ENCODE measurements at places on chromosomes 4 and X. TPM values are rescaled to one million over a fixed set of nuclear protein-coding genes. Genes with fewer than 3 reads are reported as not detected.
A peak's percentile ranks its signal among the peaks of the same experiment; 100 is the strongest.

DNA sequence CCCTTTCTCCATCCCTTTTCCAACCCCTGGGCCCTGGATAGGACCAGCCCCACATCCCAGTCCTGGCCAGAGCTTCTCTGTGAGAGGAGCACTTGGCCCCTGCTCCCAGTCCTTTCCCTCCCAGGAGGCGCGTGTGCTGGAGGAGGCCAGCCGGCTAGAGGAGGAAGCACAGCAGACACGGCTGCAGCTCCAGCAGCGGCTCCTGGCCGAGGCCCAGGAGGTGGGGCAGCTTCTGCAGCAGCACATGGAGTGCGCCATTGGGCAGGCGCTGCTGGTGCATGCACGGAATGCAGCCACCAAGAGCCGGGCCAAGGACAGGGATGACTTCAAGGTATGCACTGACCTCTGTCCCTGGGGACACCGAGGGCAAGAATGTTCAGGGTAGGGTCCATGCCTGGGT is 87.5 kb downstream of the EVC start:
- H3K36me3 ChIP-seq = peaks cover 26% of the 10 kb centered on the region
- no peaks in the 10 kb centered on the region for H3K4me1 ChIP-seq
- no peaks in the 10 kb centered on the region for H3K27me3 ChIP-seq
- H3K27ac ChIP-seq = no peak overlapping the region

DNA sequence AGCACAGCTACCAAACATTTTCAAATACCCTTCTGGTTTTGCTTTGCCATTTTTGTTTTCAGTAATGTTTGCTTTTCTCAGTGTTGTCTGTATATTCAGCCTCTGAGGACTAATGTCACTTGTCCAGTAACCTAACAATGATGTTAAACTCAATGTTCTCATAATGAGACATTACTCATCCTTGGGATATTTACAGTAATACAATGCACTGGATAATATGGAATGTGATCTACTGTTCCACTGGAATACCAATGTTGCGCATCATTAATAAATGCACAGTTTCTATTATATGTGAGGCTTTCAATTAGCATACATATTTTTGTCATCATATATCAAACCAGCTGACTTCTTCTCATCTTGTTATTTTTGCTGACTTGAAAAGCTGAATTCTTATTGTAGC is 259.1 kb downstream of the SH2D1A start:
- H3K27me3 ChIP-seq = no peaks in the 10 kb centered on the region
- H3K27ac ChIP-seq = no peak overlapping the region
- no peak for DNase-seq
- H3K4me1 ChIP-seq = no peaks in the 10 kb centered on the region
- no peak overlapping the region for H3K4me3 ChIP-seq
- H3K36me3 ChIP-seq = no peaks in the 10 kb centered on the region

DNA sequence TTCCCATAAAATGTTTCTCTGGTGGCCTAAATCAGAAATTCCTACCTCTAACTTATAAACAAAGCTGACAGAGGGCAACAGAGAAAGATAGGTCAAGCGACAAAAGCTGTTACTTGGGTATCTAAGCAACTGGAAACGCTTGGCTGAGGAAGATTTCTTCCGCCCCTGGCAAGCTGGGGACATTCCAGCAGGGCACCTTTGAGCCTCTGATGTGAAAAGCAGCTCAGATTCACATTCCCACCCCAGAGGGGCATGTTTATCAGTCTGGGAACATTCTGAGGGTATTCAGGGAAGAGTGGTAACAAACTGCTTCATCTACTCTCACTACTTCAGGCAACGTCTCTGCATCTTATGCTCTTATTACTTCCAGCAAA is 3.5 kb upstream of the CDS1 start:
- H3K4me3 ChIP-seq = no peak overlapping the region
- peak; percentile 59 for DNase-seq
- peak overlapping the region; percentile 60 for H3K27ac ChIP-seq
- peaks cover 41% of the 10 kb centered on the region for H3K4me1 ChIP-seq
- peaks cover 16% of the 10 kb centered on the region for H3K27me3 ChIP-seq

GRCh38 chrX:150897421-150898320 is 797 bp downstream of the CD99L2 start:
- peak overlapping the region; percentile 66 for H3K4me3 ChIP-seq
- H3K27me3 ChIP-seq = no peaks in the 10 kb centered on the region
- no peak overlapping the region for H3K27ac ChIP-seq
- 0 out of 2 replicates have a peak, but pooled peaks cover 2% of the 10 kb centered on the region for H3K36me3 ChIP-seq
- H3K4me1 ChIP-seq = peaks cover 34% of the 10 kb centered on the region

- no peak overlapping the region for H3K4me3 ChIP-seq
- no peak for DNase-seq
- H3K36me3 ChIP-seq = peaks cover 3% of the 10 kb centered on the region
- no peak overlapping the region for H3K27ac ChIP-seq
- H3K27me3 ChIP-seq = no peaks in the 10 kb centered on the region
- H3K4me1 ChIP-seq = no peaks in the 10 kb centered on the region
Observed at GRCh38 chr4:21802406-21802805, 146.2 kb downstream of the KCNIP4 start.

DNA sequence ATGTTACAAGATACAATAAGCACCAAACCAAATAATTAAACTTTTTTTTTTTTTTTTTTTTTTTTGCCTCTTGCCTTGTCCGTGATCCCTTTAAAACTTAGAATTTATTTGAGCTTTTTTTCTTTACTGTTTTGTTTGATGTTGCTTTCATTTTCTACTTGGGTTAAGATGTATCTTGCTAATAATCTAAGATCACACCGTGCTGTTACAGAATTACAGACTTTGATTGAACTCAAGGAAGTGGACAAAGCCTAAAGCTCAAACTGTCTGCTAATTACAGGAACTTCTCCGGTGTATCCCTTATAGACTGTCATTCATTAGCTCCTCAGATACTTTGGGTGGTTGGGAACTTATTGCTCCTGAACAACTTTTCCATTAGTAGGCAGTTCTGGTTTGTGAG is 26.5 kb downstream of the STIM2 start:
- no peak overlapping the region for H3K27ac ChIP-seq
- DNase-seq = no peak
- peaks cover 10% of the 10 kb centered on the region for H3K36me3 ChIP-seq
- peaks cover 9% of the 10 kb centered on the region for H3K4me1 ChIP-seq
- no peaks in the 10 kb centered on the region for H3K27me3 ChIP-seq

DNA sequence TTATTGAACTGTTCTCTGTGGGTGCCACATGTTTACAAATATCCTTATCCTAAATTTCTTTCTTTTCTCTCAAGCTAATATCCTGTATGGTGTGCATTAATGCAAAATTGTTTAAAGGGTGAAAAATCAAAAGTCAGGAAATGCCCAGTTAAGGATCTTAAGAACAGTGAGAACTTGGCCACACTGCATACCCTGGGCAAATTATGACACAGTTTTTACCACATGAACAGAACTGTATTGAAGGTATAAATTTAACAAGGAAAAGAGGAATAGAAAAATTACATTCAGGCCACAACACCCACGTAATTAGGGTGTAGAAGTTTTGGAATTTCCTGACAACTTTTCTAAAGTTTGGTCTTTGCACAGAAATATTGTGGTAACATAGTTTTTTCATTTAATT is 94.4 kb upstream of the HCCS start:
- no peak overlapping the region for H3K27ac ChIP-seq
- no peaks in the 10 kb centered on the region for H3K4me1 ChIP-seq
- H3K27me3 ChIP-seq = no peaks in the 10 kb centered on the region
- no peak overlapping the region for H3K4me3 ChIP-seq
- no peaks in the 10 kb centered on the region for H3K36me3 ChIP-seq
- DNase-seq = no peak

GRCh38 chrX:130725519-130725918 is 177.5 kb downstream of the ENOX2 start:
- H3K36me3 ChIP-seq = peaks cover 18% of the 10 kb centered on the region
- H3K4me1 ChIP-seq = peaks cover 4% of the 10 kb centered on the region
- no peak overlapping the region for H3K4me3 ChIP-seq
- H3K27ac ChIP-seq = no peak overlapping the region
- H3K27me3 ChIP-seq = peaks cover 8% of the 10 kb centered on the region

DNA sequence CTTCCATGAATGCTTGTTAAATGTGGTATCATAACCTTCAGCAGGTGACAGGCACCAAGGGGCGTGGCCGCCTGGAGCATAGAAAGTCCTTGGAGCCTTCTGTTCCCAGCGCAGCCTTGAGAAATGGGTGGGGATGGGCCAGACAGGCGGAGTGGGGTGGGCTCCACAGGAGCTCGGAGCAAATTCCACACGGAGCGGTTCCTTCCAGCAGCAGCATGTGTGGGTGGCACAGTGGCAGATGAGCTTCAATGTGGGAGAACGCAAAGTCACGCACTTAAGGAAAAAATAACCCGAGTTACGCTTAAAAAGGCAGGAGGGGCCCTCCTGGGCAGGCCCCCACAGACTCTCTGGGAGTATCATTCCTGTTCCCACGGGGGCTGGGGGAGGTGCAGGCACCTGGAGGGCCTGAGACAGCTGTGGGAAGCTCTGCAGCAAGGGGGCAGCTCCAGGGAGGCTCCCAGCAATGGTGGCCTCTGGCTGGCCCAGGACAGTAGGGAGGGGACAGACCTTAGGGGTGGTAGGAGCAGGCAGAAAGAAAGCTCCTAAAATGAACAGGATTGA is 15.3 kb downstream of the TMEM271 start:
- H3K27ac ChIP-seq = no peak overlapping the region
- H3K4me1 ChIP-seq = no peaks in the 10 kb centered on the region
- DNase-seq = no peak
- peaks cover 20% of the 10 kb centered on the region for H3K27me3 ChIP-seq
- no peak overlapping the region for H3K4me3 ChIP-seq

DNA sequence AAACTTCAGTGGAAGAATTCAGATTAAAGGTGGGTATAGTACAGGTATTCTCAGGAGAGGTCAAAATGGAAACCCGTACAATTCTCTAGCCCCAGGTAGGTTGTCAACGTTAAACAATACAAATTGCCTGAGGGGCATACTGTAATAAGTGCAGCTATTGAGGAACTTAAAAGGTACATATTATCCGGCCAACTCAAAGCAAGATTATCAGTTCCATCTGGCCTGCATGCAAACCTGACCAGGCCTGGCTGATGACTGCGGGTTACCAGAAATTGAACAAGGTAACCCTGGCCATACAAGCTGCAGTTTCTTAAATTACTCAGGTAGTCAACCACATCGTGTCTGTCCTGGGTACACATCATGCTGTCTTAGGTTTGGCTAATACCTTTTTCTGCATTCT is 12.3 kb upstream of the ZNF630 start:
- no peaks in the 10 kb centered on the region for H3K4me1 ChIP-seq
- H3K27ac ChIP-seq = no peak overlapping the region
- H3K4me3 ChIP-seq = no peak overlapping the region
- no peak for DNase-seq
- H3K27me3 ChIP-seq = 0 out of 2 replicates have a peak, but pooled peaks cover 3% of the 10 kb centered on the region

GRCh38 chrX:17878028-17878670 is 17.1 kb upstream of the RAI2 start:
- no peak overlapping the region for H3K27ac ChIP-seq
- no peaks in the 10 kb centered on the region for H3K36me3 ChIP-seq
- no peak for DNase-seq
- peaks cover 19% of the 10 kb centered on the region for H3K27me3 ChIP-seq
- H3K4me1 ChIP-seq = peaks cover 4% of the 10 kb centered on the region
- no peak overlapping the region for H3K4me3 ChIP-seq

- H3K4me3 ChIP-seq = no peak overlapping the region
- H3K27me3 ChIP-seq = peaks cover 97% of the 10 kb centered on the region
- H3K27ac ChIP-seq = no peak overlapping the region
- peak; percentile 7 for DNase-seq
- H3K4me1 ChIP-seq = peaks cover 28% of the 10 kb centered on the region
Observed at GRCh38 chr4:7412554-7412912, 22.2 kb downstream of the PSAPL1 start.

DNA sequence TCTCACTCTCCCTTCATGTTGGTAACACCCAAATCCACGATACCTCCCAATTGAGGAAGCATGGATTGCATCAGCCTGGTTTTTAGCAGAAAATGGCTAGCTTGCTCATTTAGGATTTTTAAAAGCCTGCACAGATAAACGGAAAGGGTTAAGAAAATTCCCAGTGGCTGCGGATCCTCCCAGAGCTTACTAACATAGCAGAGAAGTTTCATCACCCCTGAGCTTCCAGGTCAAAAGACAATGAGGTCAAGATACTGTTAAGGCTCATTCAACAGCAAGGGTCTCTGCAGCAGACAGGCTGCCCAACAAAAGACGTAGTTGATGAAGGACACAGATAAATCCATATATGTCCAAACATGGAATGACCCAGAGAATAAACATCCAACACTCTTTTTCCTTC is 220.2 kb downstream of the ASMT start:
- no peak for DNase-seq
- no peak overlapping the region for H3K4me3 ChIP-seq
- H3K27me3 ChIP-seq = no peaks in the 10 kb centered on the region
- H3K27ac ChIP-seq = no peak overlapping the region
- peaks cover 21% of the 10 kb centered on the region for H3K36me3 ChIP-seq

DNA sequence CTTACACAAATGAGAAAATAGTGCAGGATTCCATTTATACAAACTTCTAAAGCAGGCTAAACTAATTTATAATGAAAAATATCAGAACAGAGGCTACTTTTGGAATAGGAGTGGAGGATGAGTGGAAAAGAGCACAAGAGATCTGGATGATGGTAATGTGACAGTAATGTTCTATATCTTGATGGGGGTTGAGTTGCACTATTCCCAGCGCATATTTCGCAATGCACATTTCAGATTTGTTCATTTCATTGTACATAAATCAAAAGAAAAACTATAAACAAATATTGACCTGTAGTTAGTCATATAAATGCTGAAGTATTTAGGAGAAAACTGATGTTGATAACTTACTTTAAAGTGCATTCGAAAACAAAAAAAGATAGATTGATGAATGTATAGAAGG is 177.0 kb upstream of the MAOA start:
- H3K27ac ChIP-seq = no peak overlapping the region
- H3K36me3 ChIP-seq = no peaks in the 10 kb centered on the region
- H3K4me3 ChIP-seq = no peak overlapping the region
- peaks cover 23% of the 10 kb centered on the region for H3K4me1 ChIP-seq
- no peaks in the 10 kb centered on the region for H3K27me3 ChIP-seq

DNA sequence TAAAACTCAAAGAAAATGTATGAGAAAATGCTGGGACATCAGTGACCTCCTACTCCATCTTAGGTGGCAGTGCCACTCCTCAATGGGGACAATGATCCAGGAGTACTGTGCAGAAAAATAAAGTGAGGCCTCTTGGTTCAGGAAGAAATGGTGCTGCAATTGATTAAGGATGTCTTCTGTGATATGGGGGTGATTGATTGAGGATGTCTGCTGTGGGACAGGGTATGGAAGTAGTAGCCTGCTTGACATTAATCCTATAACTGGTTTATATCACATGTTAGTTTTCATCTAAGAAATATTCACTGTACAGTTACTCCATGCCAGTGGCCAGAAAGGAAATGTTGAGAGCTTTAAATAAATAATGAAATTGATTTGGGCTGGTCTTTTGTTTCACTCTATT is 20.5 kb downstream of the OTOP1 start:
- H3K4me1 ChIP-seq = peaks cover 10% of the 10 kb centered on the region
- DNase-seq = no peak
- no peak overlapping the region for H3K27ac ChIP-seq
- H3K36me3 ChIP-seq = no peaks in the 10 kb centered on the region
- peaks cover 7% of the 10 kb centered on the region for H3K27me3 ChIP-seq

Gene LNX1
- 5.9 TPM for total RNA-seq

Gene CD40LG
- 0.11 TPM for total RNA-seq

Gene PNMA5
- total RNA-seq = 0.13 TPM

Gene SLC49A3
- 5.8 TPM for total RNA-seq

Gene SORBS2
- 44.5 TPM for total RNA-seq

Gene HTR2C
- total RNA-seq = 2.3 TPM

Gene NUDT10
- total RNA-seq = 17.7 TPM

Data from WTC11 (cell line).